ENCODE measurements at places on chromosomes 5 and 9.

DNA sequence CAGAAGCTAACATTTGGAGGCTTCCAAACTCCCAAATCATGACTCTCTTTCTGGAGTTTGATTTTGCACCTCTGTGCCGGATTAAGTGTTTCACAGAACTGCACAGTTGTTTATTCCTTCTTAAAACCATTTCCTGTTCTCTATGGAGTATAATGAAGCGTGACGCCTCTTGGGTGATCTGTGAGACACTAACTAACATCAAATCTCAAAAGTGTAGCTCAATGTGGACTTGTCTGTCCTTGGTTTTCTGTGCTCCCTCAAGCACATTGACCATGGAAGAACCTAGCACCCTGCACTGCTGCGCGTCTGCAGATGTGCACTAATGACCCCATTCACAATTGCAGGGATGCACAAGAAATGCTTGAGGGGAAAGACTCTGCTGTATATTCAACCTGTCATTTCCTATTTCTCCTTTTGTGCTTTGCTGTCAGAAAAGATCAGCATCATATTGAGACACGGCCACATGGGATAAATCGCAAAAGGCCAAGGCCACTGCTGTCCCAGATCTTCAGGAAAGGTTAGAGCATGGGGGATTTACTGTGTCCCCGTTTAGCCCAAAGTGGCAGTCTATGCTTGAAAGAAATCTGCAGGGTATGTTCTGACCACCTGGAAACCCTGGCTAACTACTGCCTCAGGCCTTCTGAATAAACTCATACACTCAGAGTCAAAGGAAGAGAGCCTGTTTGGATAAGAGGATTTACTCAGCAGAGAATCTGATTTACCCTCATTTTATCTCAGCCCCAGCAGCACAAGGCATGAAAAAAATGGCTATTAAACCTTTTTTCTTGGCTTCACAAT is 109.6 kb downstream of the BAAT start:
- no peak for DNase-seq

- no peak for DNase-seq
Measured at GRCh38 chr5:151034422-151035379, 14.3 kb downstream of the GPX3 start.

- no peak for DNase-seq
Measured at GRCh38 chr9:134784577-134785305, 95.9 kb upstream of the FCN2 start.

- DNase-seq, result no peak
Measured at GRCh38 chr9:12930906-12931305, 156.1 kb downstream of the LURAP1L start.

DNA sequence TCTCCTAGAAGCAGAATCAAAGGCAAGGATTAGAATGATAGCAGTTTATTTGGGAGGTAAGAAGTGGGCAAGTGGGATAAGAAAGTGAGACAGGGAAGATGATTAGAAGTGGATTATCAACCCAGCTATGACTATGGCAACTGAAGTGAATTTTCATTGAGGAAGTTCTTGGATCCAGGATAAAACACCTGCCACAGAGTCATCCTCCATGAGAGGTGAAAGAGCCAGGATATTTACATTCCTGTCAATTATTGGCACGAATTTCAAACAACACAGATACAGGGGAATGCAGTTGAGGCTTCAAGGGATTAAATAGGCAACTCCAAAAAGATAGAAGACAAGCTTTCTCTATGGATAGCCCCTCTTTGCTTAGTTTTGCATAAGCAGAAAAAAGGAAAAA is 31.8 kb upstream of the ZNF366 start:
- no peak for DNase-seq

DNA sequence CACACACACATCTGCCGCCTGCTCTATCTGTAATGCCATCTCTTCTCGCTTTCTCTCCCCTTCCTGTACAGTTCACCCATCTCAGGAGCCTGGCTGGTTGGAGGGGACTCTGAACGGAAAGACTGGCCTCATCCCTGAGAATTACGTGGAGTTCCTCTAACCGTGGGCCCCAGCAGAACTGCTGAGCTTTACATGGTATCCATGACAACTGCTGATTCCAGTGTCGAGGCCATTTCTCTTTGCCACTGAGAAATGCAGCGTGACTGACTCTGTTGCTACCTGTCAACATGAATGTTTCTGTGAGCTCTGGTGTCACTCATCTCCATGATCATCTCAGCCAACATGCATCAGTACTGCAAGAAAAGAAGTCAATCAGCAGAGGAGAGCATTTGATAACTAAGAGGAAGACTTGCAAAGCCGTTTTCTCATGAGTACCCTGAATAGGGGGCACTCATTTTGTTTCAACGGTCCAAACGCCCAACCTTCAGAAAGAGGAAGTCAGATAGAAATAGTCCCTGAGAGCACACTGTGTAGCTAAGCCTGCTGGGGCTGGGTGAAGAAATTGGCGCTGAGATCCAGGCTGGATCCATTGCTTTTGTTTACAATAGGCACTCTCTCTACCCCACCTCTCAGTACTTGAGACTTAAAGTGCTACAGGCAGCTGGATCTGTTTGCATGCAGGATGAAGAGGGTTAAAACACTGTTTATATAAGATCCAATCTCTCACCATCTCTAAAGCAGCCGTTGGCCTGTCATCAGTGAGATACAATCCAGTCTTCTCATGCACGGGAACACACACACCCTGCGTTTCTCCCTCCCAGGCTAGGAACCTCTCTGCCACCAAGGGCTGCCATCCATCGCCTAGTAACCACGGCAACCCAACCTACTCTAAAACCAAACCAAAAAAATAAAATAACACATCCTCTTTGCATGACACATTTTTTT is 180.9 kb downstream of the NR3C1 start:
- peak; percentile 11 for DNase-seq

DNA sequence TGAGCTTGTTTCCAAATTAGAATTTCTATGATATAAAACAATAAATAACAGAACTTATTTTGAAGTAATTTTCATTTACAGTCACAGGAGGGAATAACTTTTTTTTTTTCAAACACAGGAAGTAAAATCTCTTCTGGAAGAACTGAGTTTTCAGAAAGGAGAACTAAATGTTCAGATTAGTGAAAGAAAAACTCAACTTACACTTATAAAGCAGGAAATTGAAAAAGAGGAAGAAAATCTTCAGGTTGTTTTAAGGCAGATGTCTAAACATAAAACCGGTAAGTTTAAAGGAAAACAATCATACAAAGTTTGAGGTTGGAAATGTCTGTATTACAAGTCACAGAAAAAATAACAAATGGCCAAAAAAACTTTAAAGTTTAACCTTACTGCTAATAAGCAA is 41.6 kb downstream of the RAB14 start:
- DNase-seq, result no peak

DNA sequence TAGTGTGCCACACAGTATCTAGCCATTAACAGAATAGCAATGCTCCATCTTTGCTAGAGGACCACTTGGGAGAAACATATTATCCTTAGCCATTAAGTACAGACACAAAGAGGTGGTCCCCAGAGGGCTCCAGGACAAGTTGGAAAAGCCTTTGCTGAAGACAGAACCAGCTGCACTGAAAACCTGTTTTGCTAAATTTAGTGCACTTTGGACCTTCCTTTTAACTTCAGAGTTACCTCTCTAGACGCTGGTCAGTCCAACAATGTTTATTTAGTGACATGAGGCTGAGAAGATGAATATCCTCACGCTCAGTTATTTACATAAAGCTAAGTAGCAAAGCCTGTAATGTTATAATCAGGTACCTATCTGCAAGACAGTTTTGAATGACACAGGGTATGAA is 265.0 kb upstream of the ZNF608 start:
- no peak for DNase-seq

DNA sequence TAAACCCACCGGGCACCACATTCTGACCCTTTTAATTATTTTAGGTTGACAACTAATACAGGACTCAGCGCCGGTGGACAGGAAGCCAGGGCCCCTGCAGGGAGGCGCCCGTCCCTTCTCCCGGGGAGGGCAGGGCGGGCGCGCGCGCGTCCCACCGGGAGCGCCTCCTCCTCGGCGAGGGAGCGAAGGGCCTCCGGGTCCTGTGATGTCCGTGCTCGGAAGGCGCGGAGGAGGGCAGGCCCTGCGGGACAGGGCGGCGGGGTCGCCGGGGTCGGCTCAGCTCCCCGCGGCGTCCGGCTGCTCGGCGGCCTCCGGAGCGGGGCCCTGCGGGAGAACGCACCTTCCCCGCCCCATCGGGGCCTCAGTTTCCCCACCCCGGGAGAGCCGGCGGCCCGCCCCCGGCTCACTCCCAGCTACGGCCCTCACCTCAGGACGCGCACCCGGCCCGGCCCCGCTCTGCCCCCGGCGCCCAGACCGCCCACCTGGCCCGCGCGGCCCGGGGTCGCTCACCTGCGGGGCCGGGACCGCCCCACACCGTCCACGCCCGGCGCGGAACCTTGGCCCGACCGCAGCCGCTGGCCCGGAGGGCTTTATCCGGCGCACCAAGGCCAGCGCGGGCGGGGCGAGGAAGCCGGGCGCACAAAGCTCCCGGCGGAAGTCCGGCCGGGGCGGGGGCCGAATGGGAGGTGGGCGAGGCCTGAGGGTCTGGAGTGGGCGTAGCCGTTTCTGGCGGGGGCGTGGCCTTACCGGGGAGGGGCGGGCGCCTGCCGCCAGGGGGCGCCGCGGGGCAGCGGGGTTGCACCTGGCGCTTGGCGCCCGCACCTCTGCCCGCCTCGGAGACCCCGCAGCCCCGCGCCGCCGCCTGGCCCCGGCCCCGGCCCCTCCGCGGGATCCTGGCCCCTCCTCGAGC is at the start of the genes EXD3 and NOXA1:
TSS of gene EXD3 (minus strand) at position 559 of the 910 bp plus-strand sequence. CDS start 27,805 bp downstream, outside the sequence.
TSS of gene NOXA1 (plus strand) at position 790 of the 910 bp plus-strand sequence. CDS start 137 bp downstream, outside the sequence.
- DNase-seq, result peak; percentile 92

DNA sequence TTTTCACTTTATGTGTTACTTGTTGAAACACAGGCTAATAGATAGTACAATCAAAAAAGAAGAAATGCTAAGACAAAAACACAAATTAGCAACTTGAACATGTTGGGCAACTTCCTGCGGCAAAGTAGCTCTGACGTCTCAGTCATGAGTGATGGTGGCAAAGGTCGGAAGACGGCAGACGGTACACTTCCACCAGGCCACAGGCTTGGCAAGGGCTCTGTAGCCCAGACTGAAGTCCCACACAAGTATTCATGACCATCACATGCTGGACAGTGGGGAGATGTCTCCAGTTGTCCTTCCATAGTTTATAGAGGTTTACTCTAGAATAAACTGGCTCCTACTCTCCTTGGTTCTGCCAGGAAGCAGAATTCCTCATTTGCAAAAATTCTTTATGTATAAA is 831.3 kb downstream of the MTRR start:
- DNase-seq, result no peak

- DNase-seq, result no peak
Measured at GRCh38 chr5:3126639-3127038, 375.2 kb upstream of the IRX2 start.

DNA sequence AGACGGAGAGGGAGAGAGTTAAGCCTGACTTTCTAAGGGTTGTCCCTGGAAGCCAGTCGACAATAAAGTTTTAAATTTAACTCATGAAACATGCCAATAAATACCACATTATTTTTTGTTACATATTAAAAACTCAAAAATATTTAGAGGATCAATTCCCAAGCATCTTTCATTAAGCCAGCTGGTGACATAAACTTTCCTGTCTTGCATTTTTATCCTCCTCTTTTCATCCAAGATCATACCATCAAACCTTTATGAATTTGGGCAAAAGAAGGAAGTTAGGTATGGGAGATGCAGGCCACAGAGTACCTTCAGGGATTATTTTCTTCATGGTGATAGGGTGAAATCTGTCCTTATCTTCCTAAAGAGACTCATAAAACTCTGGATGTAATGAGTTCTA is 178.3 kb upstream of the FBXL17 start:
- DNase-seq, result no peak

GRCh38 chr9:28317745-28318144 is 744.5 kb upstream of the C9orf72 start:
- no peak for DNase-seq

DNA sequence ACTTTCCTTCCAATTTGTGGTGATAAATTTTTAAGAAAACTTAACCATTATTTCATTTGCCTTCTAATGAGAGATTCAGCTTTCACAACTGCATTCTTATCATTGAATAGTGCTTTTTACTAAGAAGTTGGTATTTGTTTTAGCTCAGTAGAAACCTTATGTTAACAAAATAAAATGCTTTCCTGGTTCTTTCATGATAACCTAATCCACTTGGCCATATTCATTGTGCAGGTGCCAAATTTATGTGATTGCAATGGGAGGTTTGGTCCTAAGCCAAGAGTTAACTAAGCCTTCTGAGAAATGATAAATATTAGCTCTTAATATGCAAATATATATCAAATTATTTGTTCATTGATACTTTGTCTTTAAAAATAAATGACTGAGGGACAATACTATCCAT is 141.1 kb upstream of the TLE4 start:
- DNase-seq, result no peak

DNA sequence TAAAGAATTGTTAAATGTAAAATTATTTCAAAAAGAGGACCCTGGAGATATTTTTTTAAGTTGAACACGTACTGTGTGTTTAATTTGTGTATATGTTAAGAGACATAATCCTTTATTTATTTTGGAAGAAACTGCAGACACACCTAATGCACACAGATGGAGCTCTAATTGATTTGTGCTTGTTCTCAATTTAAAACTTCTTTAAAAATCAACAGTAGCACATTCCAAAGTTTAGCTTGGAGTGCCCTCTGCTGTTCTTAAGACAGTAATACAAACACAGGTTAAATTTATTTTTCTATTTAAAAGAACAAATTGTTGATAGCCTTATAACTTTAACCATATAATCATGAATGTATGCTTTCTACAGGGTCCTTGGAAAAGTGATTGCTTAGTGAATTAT is 277.6 kb upstream of the ADAMTS16 start:
- DNase-seq, result no peak

DNA sequence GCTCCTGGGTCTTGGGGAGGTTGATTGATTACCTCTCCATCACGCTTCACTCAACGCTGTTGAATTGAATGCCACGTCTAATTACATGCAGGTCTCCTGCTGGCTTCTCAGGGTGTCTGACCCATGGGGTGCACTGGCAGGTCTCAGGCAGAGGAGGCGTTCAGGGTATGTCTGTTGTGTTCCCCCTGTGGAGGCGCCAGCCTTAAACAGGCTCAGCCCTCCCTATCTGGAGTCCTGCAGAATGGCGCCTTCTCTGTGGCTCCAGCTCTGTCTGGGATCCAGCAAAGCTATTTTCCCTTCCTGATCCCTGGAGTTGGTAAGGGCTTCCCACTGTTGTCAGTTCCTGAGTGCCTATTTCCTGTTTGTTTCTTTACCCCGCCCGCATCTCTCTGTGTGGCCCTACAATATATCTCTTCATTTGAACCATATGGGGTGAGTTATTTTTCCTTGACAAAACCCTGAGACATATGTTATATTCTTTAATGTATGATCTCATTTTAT is 150.0 kb downstream of the NTRK2 start:
- no peak for DNase-seq

GRCh38 chr9:69070201-69070600 is 34.6 kb downstream of the FXN start:
- DNase-seq, result no peak
